Activated CD8-positive, alpha-beta memory T cell treated with anti-CD3 and anti-CD28 coated beads for 36 hours (primary cell): ENCODE measurements at places on chromosomes 3 and 15. TPM values are rescaled to one million over a fixed set of nuclear protein-coding genes. Genes with fewer than 3 reads are reported as not detected.

Gene SLC28A2
- not detected for total RNA-seq

Gene TFG
- 51.2 TPM for total RNA-seq

Gene HHATL
- total RNA-seq = not detected

Gene EXD1
- total RNA-seq = not detected

Gene CELF6
- 0.42 TPM for total RNA-seq

Gene SPESP1
- total RNA-seq = 0.99 TPM

Gene LOXL1
- 1.7 TPM for total RNA-seq

Gene NOX5
- not detected for total RNA-seq

Gene TMEM44
- total RNA-seq = 5.6 TPM

Gene TUSC7
- total RNA-seq = not detected

Gene CLDN16
- not detected for total RNA-seq

Gene CFAP92
- total RNA-seq = 0.06 TPM

Gene P2RY12
- total RNA-seq = not detected

Gene FURIN
- total RNA-seq = 141 TPM

Gene SCAMP5
- total RNA-seq = 1.2 TPM

Gene ARRDC4
- 0.42 TPM for total RNA-seq

Gene BMF
- 8.4 TPM for total RNA-seq

Gene IFT57
- 47.7 TPM for total RNA-seq

Gene MESD
- 26.5 TPM for total RNA-seq

Gene MME
- not detected for total RNA-seq

Gene DVL3
- total RNA-seq = 37.9 TPM

Gene NR2C2
- total RNA-seq = 44.3 TPM

Gene GATA2
- total RNA-seq = 0.13 TPM

Gene TP63
- 0.53 TPM for total RNA-seq

Gene KNG1
- total RNA-seq = not detected
